NCI-H1092 (cell line): ENCODE measurements at places on chromosomes 5 and 9.

DNA sequence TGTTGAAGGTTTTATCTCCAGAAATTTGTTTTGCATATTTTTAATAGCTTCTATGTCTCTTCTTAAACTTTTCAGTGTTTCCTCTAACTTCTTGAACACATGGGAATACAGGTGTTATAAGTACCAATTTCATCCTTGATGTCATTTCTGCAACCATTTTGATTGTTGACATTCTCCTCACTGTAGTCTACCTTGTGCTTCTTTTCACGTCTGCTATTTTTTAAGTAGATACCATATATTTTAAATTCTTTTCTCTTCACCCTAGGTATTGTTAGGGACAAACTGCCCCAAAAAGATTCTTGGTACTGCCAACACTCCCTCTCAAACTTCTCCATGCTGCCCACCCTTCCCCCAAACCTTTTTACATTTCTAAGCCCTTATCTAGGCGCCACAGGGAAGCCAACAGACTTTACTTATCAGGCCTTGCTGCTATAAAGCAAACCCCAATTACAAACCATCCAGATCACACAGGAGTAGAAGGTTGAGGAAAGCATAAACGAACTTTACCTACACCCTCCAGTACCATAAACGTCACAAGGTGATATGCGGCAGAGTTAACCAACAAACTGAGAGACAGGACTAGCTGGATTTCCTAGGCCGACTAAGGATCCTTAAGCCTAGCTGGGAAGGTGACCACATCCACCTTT is 1165.3 kb downstream of the TAF11L14 start:
- no peak for DNase-seq

DNA sequence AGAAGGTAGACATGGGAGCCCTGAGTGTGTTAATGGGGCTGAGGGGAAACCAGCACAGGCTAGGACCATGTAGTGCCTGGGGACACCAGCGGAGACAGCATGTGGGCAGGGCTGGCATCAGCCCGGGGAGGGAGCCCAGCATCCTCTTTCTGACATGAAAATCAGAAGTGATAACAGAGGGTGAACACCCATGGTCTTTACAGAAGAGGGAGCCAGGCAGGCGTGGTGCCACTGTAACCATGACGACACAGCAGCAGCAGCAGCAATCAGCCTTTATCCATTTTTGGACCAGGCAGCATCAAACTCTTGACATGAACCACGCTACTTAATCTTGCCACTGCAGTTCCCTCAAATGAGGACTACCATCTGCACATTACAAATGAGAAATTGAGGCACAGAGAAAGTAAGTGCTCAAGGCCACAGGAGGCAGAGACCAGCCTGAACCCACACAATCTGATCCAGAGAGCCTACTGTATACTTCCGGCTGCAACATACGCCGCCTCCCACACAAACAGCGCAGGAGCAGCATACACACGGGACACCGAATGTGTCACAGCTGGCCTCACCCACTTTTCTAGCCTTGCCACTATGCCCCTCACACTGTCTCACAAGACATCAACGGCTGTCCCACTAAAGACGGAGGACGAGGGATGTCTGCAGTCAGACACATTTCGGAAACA is 23.8 kb downstream of the CAMSAP1 start:
- no peak for DNase-seq

GRCh38 chr9:121627427-121627826 is 24.0 kb upstream of the DAB2IP start:
- DNase-seq = no peak

GRCh38 chr5:163841-164240 is 27.5 kb upstream of the LRRC14B start:
- no peak for DNase-seq

DNA sequence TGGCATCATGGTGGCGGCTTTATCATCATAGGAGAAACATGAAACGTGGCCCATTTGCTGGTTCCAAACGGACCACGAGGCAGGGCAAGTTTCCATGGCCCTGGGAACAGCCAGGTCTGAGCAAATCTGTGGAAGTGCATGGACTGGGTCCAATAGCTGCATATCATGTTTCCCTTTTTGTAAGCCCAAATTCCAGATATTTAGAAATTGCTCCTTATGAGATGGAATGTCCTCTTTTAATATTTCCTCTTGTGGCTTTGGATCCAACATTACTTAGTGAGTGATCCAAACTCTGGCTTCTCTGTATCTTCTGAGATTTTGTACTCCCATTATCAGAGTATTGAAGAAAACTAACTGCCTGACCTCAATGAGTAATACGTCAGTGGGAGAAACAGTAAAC is 79.8 kb upstream of the FBXL7 start:
- no peak for DNase-seq

- no peak for DNase-seq
Measured at GRCh38 chr5:12246036-12246435, 341.8 kb upstream of the CTNND2 start.

GRCh38 chr9:16106021-16106571 is 553.3 kb downstream of the CCDC171 start:
- no peak for DNase-seq

GRCh38 chr9:99013550-99013949 is 69.8 kb downstream of the COL15A1 start:
- no peak for DNase-seq

DNA sequence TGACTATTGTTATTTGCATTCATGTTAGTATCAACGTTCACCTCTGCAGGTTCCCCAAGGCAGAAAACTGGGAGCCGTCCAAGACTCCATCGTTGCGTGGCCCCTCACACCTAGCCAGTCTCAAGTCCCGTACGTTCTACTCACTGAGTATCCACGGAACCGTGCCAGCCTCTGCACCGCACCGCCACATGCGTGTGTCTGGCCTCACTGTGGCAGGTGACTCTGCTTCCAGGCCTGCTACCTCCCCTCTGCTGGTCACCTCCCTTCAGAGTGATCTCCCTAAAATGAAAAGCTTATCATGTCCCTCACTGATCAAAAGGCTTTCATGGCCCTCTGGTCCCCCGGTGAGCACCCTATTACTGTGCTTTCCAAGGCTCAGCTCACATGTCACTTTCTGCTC is 108.1 kb downstream of the GABBR2 start:
- no peak for DNase-seq

DNA sequence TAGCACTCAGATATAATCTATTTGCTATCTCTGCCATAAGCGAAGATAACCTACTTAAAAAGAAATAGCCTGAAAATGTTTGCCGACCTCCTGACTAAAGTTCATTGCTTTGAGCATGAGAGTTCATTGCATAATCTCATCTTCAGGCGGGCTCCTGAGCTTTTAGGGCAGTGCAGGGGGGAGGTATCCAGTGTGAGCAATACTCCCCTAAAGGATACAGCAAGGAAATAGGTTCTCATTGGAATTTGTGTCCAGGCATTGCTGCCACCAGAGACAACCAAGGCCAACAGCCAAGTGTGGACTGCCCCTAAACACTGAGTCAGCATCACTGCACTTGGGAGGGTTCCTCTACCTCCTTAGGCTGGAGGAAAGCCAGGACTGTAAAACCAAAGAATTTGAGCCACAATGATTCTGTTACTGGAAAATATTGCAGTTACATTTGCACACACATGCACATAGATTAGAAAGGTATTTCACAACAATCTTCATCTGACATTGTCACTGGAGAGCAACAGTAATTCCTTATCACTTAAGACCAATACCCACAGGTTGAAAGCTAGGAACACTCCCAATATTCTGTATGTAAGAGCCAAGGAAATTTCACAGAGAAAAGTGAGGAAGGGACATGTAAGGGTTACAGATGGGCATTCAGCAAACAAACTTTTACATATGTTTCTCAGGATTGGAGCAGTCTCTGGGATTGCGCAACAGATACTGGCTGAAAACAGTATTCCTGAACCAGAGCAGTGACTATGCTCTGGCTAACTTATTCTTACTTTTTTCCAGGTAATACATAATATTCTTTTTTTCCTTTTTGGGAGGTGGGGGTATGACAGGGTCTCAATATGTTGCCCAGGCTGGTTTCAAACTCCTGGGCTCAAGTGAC is 98.6 kb upstream of the TLE1 start:
- DNase-seq = no peak

DNA sequence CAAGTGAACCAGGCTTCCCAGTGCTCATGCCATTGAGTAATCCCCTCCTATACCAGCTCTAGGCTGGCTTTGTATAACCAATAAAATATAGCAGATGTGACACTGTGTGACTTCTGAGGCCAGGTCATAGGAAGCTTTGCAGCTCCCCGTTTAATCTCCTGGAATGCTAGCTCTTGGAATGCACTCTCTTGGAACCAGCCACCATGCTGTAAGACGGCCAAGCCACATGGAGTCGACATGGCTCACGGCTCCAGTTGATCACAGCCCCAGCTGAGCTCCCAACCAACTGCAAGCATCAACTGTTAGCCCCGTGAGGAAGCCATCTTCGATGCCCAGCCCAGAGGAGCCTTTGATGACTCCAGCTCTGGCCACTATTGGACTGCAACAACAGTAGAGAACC is 74.5 kb downstream of the SH3TC2 start:
- no peak for DNase-seq

DNA sequence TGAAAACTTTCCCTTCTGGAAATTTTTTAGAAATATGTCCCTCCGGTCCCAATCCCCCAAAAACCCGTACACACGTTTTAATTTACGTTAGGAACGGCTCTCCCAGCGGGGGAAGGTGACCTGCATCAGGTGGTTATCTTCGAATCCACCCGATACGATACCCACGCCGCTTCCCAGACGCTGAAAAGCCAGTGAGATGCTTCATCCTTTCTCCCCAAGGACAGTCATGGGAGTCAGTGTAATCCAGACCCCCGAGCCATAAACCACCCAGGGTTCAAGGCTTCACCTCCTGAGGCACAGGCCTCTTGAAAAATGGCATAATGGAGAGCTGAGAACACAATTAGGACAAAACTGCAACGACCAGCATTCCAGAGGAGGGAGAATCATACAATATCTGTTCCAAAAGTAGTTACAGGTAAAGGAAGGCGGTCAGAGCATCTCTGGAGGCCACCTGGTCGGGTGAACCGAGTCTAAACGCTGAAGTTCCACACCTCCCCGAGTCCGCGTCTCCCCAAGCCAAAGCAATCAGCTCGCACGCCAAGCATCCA is 857 bp downstream of the FAM169A start:
- DNase-seq = no peak

DNA sequence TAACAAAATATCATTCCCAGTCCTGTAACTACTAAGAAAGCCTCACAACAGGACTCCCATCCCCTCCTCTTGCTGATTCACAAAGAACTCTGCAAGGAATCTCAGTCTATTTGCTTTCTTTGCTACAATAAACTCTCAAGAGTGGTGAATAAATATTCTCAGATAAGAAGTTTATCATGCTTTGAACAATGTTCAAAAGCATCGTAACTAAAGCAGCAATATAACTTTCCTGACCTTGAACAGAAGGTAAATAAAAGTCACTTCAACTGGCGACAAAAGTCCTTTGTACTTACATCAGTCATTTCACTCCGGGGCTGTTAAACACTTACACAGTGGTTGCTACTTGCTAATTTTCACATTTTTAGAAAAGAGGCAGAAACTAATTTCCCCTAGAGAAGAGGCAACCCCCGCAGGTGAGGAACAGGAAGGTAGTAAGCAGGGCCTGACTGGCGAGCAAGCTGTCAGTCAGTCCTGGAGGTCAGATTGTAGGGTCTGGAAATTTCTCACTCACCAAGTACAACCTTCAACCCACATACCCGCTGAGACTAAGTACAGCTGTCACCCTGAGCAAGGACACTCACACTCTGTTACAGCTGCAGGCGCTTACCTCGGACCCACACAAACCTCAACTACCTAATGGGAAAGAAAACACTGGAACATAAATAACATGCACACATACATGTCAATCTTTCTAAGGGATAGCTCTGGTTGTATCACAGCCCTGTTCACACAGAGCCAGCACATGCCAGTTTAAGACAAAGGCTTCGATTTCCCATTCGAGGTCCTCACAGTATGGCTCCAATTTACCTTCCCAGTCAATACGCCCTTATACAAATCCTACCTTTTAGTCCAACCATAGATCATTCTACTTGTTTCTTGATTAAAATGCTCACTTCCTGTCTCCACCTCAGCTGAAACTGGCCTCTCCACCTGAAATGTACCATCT is 104.6 kb upstream of the RETREG1 start:
- no peak for DNase-seq

DNA sequence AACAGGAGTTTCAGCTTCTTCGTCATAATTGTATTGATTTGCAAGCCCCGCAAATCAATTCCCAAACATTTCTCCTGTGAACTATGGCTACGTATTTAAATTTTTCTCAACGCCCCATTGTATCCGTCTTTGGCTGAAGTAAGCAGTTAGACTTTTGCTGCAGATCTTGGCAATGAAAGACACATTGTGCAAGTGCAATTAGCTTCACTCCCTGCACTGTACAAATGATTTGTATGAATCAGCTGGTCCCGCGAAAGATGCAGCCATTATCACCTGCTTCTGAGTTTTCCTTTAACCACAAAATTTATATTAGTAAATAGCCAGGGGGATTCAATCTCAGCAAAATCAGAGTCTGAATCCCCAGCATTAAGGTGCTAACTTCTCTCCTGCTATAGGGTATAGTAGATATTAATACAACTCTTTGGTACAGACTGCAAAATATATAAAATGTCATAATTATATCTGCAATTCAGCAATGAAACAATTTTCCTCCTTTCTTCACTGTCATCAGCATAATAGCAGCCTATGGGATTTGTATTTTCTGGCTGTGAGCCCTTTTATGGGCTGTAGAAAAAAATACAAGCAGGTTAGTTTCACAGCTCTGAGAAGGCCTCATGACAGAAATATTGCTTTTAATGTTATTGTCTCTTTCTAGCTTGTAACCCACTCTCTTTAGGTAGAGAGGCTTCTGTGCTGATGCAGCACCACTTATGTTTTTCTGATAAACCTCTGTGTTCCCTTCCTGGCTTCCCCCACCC is 68.4 kb upstream of the SMARCA2 start:
- DNase-seq = no peak

DNA sequence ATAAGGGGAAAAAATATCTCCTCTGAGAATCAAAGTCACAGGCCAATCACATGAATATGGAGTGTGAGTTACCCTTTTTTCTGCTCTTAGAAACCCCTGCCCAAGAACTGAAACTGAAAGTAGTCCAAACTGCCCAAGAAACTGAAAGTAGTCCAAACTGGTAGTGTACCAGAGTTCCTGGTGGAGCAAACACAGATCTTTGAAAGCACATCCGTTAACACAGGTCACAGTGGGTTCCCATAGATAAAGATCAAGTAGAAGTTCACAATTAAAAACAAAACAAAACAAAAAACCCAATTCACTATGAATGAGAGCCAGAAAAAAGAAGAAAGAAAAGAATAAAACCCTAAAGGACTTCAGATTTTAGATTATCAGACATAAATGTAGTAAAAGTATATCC is 332.4 kb upstream of the EFNA5 start:
- DNase-seq = no peak

- no peak for DNase-seq
Measured at GRCh38 chr5:132737982-132738681, 786 bp upstream of the KIF3A start.

DNA sequence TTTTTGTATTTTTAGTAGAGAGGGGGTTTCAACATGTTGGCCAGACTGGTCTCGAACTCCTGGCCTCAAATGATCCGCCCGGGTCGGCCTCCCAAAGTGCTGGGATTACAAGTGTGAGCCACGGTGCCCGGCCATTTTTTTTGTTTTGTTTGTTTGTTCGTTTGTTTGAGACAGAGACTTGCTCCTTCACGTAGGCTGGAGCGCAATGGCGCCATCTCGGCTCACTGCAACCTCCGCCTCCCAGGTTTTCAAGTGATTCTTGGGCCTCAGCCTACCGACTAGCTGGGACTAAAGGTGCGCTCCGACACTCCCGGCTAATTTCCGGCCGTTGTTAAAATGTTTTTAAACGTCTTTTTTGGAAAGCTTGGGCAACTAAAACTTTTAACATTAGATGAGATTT is 54.0 kb downstream of the SHOC1 start:
- no peak for DNase-seq
